ENCODE measurements at places on chromosomes 12 and 14. TPM values are rescaled to one million over a fixed set of nuclear protein-coding genes. Genes with fewer than 3 reads are reported as not detected.

The CLEC9A gene
- polyA plus RNA-seq: 0.12 TPM

The VDR gene
- polyA plus RNA-seq: 1.2 TPM

The PCNX1 gene
- 14.7 TPM for polyA plus RNA-seq

The TAC3 gene
- polyA plus RNA-seq: not detected

The TSPAN19 gene
- not detected for polyA plus RNA-seq

The BDKRB1 gene
- polyA plus RNA-seq: 4.4 TPM

The DHRS7 gene
- 32.3 TPM for polyA plus RNA-seq

The BRF1 gene
- 17.8 TPM for polyA plus RNA-seq

The PMEL gene
- 1.7 TPM for polyA plus RNA-seq

The KCNJ8 gene
- polyA plus RNA-seq: 17.2 TPM

The CIROP gene
- polyA plus RNA-seq: 0.03 TPM

The MYF5 gene
- polyA plus RNA-seq: not detected

The SIVA1 gene
- polyA plus RNA-seq: 182 TPM

The IRF2BPL gene
- 27.3 TPM for polyA plus RNA-seq

The GPR68 gene
- 0.15 TPM for polyA plus RNA-seq

The SAMD15 gene
- 0.34 TPM for polyA plus RNA-seq

The DTX1 gene
- polyA plus RNA-seq: 21.9 TPM

The ABCD2 gene
- polyA plus RNA-seq: 1.7 TPM

The ETFBKMT gene
- 2.1 TPM for polyA plus RNA-seq

The SYT1 gene
- polyA plus RNA-seq: 0.59 TPM

The RNF212B gene
- polyA plus RNA-seq: not detected

The OTX2 gene
- not detected for polyA plus RNA-seq

The GLIPR1L2 gene
- polyA plus RNA-seq: 0.71 TPM

The PTPRQ gene
- polyA plus RNA-seq: 0.40 TPM

The KRT4 gene
- 1.2 TPM for polyA plus RNA-seq

The KRT5 gene
- polyA plus RNA-seq: 1.8 TPM

The RD3L gene
- not detected for polyA plus RNA-seq

The CCDC196 gene
- polyA plus RNA-seq: not detected

The GPATCH2L gene
- 16.3 TPM for polyA plus RNA-seq

The DPF3 gene
- 0.41 TPM for polyA plus RNA-seq

The GPR84 gene
- 1.0 TPM for polyA plus RNA-seq

The MEG3 gene
- 986 TPM for polyA plus RNA-seq

The AVPR1A gene
- 17.8 TPM for polyA plus RNA-seq

The YARS2 gene
- polyA plus RNA-seq: 7.1 TPM

The CMKLR1 gene
- polyA plus RNA-seq: 1.3 TPM

The SLCO1B3 gene
- polyA plus RNA-seq: 0.12 TPM

The ITFG2 gene
- 21.5 TPM for polyA plus RNA-seq

The ATN1 gene
- 119 TPM for polyA plus RNA-seq

The CLEC1A gene
- 5.6 TPM for polyA plus RNA-seq

The MIPOL1 gene
- 2.0 TPM for polyA plus RNA-seq

The PMCH gene
- not detected for polyA plus RNA-seq

The KCNA5 gene
- 0.34 TPM for polyA plus RNA-seq

The NELL2 gene
- polyA plus RNA-seq: 0.97 TPM

The CMA1 gene
- polyA plus RNA-seq: 0.13 TPM

The CEBPE gene
- 0.15 TPM for polyA plus RNA-seq

The ABCC9 gene
- 17.1 TPM for polyA plus RNA-seq

The BDKRB2 gene
- polyA plus RNA-seq: 9.4 TPM

The MGP gene
- polyA plus RNA-seq: 63.1 TPM

The NR4A1 gene
- 360 TPM for polyA plus RNA-seq
